MG63 (cell line): ENCODE measurements at places on chromosomes 3 and 15.

GRCh38 chr15:89768071-89768500, 8.0 kb upstream of the MESP2 start:
- DNase-seq, result peak; percentile 91

DNA sequence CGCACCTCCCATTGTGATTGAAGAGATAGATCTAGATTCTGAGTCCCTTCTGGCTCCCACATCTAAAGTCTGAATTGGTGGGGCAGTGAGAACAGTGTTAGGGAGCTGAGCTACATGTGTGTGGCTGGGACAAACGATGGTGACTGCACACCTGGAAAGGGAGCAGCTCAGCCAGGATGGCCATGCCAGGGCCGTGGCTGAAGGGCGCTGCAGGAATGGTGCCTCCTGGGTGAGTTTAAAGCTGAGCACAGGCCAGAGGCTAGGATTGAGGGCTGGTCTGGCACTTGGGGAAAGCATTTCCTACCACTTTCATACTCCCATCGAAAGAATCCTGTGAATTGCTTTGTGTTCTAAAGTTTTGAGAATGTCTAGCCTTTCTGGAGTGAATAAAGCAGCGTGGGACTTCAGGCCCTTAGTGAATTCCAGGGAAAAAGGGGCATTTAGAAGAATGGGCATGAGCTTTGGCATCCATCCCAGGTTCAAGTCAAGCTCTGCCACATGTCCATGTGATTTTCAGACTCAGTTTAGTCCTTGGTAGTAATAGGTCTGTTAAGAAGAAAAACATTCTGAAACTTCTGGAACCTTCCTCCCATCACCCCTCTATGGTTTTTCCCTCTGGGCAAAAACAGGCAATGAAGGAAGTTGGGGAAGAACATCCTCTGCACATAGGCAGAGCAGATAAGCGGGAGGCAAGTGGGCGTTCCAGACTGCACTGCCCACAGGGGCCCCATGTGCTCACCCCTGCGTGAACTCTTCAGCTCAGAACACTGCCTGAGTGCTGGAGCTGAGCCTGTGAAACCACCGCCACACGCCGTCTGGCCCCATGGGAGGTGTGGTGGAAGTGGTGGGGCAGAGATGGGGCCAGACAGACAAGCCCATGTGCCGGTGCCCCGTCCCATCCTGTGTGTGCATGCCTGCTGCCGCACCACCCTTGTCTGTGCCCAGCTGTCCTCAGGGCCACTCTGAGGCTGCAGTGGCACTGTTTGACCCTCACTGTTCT, 12.9 kb upstream of the CPNE9 start:
- DNase-seq, result no peak

- no peak for DNase-seq
These were observed 95.0 kb upstream of the PTPRG start for GRCh38 chr3:61466357-61466756.

GRCh38 chr15:38670128-38671005, 105.8 kb upstream of the RASGRP1 start:
- DNase-seq, result no peak

DNA sequence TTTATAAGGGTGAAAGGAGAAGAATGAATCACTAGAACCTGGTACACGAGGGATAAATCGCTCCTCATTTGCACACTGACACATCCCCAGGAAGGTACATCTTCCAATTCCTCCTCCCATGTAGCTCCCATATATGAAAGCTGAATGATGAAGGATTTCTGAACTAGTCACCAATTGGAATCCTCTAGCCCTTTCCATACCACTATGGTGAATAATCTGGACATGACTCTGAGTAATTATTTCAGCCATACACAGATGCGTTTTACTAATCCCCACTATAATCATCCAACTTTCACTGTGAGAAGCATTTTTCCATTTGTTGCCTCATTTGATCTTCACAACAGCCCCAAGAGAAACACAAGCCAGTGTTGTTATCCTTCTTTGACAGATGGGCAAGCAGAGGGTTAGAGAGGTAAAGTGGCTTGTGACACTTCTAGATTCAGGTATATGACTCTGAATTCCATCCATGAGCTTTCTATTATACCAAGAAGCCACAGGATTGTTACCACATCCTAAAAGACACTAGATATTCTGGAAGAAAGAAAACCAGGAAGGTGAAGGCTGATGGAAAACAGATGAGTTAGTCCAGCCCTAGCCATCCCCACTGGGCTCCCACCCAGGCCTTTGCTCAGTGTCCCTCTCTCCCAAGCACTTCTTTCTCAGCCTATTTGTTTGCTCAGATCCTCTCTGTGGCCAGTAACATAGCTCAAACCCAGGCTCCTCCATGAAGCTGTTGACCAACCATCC, 22.2 kb upstream of the BCL6 start:
- peak; percentile 48 for DNase-seq

- DNase-seq, result no peak
These were observed 271.2 kb downstream of the PTPRG start for GRCh38 chr3:61832375-61833229.
